ENCODE measurements at places on chromosomes 2 and 18.

DNA sequence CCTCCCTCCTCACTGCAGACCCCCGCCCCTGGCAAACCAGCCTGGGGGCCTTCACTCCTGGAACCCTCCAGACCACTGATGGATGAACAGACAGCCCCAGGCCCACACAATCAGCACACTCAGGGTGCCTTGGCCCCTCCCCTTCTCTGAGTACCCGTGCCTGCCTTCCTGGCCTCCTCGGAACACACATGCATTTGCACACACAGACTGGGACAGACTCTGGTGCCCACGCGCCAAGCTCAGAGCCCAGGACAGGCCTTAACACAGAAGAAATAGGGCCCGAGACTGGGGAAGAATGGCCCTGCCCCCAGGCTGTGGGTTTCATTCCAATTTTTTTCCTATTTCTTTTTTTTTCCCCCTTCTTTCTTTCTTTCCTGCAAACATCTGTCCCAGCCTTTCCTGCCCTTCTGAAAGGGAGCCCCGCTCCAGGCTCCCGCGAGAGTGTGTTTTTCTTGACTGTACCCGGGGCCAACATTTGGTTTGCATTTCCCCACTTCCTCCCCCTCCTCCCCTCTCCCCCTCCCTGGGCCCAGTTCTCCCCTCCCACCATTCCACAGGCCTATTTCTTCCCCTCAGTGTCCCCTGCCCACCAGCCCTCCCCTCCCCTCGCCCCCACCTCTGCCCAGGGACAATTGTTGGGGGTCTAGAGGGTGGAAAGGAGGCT is 618 bp upstream of the TNS1 start:
- DNase-seq, result no peak

DNA sequence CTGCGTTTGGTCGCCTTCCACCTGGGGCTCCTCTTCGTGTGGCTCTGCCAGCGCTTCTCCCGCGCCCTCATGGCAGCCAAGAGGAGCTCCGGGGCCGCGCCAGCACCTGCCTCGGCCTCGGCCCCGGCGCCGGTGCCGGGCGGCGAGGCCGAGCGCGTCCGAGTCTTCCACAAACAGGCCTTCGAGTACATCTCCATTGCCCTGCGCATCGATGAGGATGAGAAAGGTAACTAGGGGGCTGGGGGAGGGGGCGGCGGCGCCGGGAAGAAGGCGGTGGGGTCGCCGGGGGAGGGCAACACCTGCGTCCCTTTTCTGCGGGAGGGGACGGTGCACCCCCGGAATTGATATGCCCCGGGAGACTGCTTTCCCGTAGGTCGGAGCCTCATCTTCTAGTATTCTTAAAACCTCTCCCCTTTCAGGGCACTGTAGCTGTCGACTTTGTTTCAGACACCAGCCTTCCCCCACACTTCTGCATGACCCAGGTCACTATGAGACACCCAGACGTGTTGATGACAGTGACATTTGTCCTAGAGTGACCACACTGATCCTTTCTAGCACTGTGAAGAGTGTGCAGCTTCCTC is 755 bp downstream of the SPAST start:
- DNase-seq, result no peak

- no peak for DNase-seq
Measured at GRCh38 chr18:1657876-1658275, 753.2 kb downstream of the ADCYAP1 start.

- no peak for DNase-seq
Measured at GRCh38 chr18:35159782-35160181, 81.1 kb upstream of the ZNF397 start.

DNA sequence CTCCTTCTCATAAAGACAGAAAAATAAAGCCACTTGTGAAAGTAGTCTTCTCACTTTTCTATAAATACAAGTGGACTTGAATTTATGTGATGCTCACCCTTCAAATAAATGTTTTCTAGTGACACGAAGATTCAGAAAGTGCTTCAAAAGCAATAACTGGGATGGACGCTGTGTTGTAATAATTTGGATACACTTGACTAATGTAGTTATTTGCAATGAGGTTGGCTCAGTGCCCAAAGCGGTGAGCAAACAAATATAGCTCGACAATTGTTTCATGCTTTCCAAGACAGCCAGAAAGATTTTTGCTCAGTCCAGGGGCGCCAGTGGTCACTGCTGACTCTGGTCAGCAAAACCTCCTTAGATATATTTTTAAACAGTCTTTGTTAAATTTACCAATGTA is 278.6 kb upstream of the KLHL14 start:
- DNase-seq, result no peak

DNA sequence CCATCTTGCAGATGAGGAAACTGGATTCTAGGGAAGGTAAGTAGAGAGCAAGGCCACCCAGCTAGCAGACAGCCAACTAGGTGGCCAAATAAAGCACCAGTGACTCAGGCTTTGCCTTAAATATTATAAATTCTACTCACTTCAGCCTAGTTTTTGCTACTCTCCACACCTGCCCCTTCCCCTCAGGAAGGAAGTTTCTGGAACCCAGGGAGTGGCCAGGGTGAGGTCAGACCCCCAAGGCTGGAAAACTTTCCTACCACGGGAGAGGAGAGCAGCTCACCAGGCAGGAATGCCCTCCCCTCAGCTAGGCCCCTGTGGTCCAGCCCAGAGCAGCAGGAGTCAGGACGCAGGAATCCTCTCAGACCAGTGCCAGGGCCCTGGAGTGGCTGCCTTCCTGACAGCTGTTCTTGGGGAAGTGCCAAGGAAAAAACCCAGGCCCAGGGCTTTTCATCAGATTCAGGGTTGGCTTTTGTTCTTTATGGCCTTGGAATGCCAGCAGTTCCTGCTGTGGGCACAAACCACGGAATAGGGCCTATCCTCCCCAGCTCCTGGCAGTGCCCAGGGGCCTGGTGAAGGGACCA is 5.1 kb upstream of the PAX8 start:
- DNase-seq, result no peak

DNA sequence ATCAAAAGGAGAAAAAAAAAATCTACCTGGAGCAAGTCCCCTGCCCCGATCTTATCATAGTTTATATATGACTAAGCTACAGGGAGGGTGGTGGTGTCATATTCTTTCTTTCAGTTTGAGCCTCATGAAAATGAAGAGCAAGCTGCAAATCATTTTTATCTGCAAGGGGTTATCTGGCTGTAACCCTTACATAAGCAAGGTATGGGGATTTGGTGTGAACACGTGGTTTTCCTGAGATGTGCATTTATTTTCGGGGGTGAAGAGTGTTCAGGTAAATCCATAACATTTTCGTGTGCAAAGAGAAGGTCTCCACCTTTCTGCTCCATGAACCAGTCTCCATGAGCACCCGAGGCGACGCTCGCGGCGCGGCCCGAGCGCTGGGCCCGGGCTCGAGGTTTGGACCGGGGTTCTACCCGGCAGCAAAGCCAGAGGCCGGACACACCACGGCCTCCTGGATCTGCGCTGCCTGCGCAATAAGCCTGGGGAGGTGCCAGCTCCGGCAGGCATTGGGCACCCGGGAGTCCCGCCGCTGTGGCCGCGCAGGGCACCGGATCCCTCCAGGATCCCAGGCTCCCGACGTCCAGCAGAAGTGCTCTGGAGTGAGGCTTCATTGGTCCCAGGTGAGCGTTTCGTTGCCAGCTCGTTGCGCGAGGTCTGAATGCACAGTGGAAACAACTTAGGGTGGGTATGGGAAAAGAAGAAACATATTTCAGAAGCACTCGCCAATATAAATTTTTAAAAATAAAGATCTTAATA is 36.1 kb upstream of the GPD2 start:
- DNase-seq, result no peak

GRCh38 chr2:107806901-107807300 is 19.8 kb upstream of the RGPD4 start:
- DNase-seq, result no peak

- DNase-seq, result no peak
Measured at GRCh38 chr2:88197732-88198131, 27.6 kb downstream of the THNSL2 start.

- no peak for DNase-seq
Measured at GRCh38 chr2:101734505-101735165, 37.1 kb downstream of the MAP4K4 start.

- DNase-seq, result no peak
Measured at GRCh38 chr2:96890726-96891385, 21.0 kb upstream of the SEMA4C start.

DNA sequence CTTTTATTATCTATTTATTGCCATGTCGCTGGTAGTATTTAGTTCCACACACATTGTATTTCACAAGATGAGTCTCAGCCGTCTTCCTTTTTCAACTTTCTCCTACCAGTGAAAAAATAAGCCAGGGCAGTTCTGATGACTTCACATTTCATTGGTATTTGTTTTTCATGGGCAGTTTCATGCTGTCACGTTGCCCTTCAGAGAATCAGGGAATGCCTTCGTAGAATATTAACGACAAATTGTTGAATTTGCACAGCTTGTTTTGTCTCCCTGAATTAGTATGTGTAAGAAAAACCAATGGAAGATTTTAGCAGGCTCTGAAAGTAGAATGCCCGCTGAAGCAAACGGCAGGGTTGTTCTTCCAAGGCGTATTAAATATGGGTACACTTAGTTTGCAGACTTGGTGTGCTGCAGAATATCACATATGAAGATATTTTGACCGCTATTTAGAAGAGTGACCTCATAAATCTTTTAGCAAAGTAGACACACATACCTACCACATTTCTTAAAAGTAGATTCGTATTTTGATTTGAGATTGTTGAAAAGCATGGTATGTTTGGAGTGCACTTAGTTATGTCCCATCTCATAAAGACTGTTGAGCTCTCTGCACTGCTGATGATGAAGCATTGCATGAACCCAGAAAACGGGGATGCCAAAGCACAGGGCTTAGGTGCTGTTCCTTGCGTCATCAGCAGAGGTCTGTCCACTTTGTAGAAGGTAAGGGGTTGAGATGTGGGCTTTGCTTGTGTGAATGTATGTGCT is 2.9 kb downstream of the NEDD4L start:
- DNase-seq, result no peak

- DNase-seq, result no peak
Measured at GRCh38 chr18:27478459-27478858, 293.4 kb upstream of the CHST9 start.

DNA sequence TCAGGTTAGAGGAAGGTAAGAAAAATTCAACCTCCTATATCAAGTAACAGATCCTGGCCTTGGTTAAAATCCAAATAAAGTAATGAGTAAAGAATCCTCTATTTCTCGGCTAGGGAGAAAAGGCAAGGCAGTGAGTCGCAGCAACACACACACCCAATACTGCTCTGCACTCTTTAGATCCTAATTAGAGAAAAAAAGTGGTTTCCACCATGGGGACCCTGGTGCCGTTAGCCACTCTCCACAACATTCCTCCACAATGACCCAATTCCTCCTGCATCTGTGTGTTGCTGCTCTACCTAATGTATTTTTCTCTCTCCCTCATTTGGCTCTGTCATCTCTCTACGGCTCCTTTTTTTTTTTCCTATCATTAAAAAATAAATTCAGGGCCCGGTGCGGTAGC is 462.7 kb downstream of the METTL4 start:
- no peak for DNase-seq

DNA sequence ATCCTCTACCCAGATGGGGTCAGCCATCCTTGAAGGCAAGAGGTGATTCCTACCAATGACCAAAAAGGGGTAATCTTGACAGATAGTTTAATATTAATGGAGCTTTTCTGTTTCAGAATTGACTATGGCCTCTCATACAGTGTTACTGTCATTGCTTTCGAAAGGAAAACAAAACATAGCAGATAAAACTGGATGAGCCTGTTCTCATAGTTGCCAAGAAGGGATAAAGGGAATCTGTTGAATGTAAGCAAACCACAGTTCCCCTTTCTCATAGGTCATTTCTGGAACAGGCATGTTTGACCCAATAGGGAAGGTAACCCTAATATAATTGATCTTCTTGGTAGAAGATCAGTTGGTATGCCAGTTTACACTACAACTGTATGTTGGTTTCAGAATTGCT is 1.6 kb downstream of the RAB27B start:
- DNase-seq, result no peak

GRCh38 chr2:230443541-230443940 is 27.5 kb downstream of the SP100 start:
- DNase-seq, result no peak

GRCh38 chr18:6203791-6204190 is 210.9 kb downstream of the L3MBTL4 start:
- DNase-seq, result no peak

GRCh38 chr2:127217470-127218325 is 2.4 kb downstream of the CYP27C1 start:
- DNase-seq, result no peak

- no peak for DNase-seq
Measured at GRCh38 chr2:168255103-168255502, 7.7 kb upstream of the STK39 start.

DNA sequence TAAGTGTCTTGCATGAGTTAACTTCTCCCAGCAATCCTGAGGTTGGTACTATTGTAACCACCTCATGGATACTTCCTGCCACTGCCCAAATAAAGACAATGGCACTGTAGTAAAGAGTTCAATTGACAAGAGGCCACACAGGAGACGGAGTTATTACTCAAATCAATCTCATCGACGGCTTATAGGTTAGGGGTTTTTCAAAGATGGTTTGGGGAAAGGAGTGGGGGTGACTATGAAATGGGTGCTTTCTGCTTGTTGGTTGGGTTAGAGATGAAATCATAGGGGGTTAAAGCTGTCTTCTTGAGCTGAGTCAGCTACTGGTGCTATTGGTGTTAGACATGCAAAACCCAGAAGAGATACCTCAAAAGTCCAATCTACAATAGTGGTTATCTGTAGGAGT is 1258.0 kb upstream of the ZEB2 start:
- no peak for DNase-seq

GRCh38 chr2:120052597-120052996 is 39.7 kb downstream of the EPB41L5 start:
- no peak for DNase-seq

DNA sequence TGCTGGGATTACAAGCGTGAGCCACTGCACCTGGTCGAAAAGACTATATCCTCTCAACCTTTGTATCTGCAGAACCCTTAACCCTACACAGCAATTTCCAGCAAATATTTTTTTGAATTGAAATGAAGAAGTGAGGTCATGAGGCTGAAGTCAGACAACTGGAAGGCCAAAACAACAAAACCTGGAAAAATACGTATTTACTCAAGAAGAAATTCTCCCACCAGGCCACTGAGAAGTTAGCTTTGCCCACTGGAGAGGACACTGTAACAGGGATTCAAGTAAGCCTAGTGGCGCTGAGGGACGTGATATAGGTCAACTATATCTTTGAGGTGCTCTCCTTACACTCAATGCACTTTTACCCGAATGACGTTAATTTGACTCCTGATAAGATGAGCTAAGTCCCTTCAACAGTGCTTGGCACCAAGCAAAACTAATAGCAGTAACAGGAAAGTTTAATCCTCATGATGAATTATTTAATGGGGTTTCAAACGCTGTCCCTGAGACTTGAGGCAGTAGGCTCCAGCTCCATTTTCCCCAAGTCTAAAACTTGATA is 1.9 kb downstream of the HDLBP start:
- no peak for DNase-seq

DNA sequence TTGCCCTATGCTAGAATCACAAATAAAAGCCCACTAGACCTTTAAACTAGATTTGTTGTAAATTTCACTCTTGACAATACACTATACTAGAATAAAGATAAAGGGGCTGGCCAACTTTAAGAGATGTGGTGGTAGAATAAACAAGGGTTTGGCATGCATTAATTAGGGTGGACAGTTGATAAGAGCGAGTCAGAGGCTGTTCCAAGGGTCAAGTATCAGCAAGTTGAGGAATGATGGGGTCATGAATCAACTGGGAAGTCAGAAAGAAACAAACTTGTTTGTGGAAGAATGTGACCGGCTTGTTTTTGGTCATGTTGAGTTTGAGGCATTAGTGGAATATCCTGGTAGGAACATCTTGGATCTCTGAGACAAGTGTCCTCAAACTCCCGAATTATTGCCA is 398.3 kb upstream of the TNP1 start:
- DNase-seq, result no peak

All from GF-D8 (cell line).